ENCODE measurements at places on chromosomes 3 and 15.

- H3K4me3 ChIP-seq = no peak overlapping the region
- no peak overlapping the region for H3K27ac ChIP-seq
- no peak for DNase-seq
- no peaks in the 10 kb centered on the region for H3K4me1 ChIP-seq
- H3K27me3 ChIP-seq = no peaks in the 10 kb centered on the region
Measured at GRCh38 chr15:29621616-29622015, 200.7 kb downstream of the TJP1 start.

DNA sequence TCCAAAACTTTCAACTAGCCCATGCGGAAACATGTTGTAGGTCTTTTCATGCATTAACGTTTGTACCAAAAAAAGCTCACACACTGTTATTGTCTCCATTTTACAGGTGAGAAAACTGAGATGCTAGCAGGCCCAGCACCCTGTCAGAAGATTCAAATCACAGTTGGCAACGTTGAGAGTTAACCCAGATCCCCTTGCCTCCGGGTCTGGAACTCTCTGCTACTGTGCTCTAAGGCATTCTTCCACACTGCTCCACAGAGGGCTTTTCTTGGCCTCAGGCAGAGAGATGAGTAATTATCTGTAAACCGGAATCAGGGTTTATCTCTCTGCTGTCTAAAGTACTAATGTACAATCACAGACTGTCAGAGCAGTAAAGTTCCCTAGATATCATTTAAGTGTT, 186.0 kb upstream of the LPP start:
- peak overlapping the region; percentile 22 for H3K27ac ChIP-seq
- no peaks in the 10 kb centered on the region for H3K4me1 ChIP-seq
- no peak for DNase-seq
- H3K36me3 ChIP-seq = no peaks in the 10 kb centered on the region
- H3K4me3 ChIP-seq = no peak overlapping the region
- H3K27me3 ChIP-seq = no peaks in the 10 kb centered on the region

DNA sequence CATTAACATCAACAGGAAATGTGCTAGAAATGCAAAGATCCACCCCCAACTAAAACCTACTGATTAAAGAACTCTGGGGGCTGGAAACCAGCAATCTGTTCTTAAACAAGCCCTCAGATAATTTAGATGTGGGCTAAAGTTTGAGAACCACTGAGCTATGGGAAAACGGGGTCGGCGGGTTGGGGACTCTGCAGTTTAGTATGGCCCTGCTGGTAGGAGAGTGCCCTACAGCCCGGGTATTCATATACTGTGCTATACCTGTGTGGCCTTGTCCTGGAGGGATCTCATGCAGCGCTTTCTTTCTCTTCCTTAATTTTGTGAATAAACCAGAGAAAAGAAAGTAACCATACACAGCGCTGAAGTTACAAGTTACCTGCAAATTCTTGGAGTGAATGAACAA, 189.7 kb upstream of the GBE1 start:
- no peaks in the 10 kb centered on the region for H3K27me3 ChIP-seq
- H3K4me3 ChIP-seq = no peak overlapping the region
- no peaks in the 10 kb centered on the region for H3K4me1 ChIP-seq
- H3K36me3 ChIP-seq = no peaks in the 10 kb centered on the region
- no peak for DNase-seq

DNA sequence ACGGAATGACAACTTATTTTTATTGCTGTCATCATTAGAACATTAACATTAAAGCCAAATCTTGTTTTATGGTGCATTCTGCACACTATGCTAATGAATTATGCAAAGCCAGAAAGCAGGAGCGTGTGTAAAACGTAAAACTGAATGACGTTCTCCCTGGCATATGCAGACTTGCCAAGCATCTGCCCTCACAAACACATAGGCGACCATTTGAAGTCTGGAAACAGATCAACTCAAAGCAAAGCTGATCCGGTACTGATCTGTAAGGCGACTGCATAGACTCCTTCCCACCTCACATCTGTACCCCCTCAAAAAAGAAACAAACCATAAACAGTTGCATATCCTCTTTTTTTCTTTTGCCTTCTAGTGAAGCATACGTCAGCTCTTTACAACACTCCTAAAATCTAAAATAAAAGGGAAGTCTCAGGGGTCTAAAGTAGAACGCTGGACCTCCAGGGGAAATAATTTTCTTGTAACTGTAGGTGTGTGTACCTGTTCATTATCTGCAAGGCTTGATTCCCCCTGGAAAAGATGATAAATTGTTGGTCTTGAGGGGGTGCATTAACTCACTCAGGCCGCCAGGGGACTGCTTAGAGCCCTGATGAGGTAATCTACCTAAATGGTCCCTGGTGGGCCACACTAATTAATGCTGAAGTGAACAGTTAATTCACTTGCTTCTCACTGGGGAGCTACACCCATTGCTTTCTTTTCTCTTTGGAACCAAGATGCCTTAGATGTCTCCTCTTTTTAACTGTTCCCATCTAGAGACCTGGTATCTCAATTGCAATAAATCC, 231.4 kb downstream of the CDIN1 start:
- no peaks in the 10 kb centered on the region for H3K36me3 ChIP-seq
- no peak overlapping the region for H3K4me3 ChIP-seq
- H3K27ac ChIP-seq = no peak overlapping the region
- DNase-seq = no peak
- H3K27me3 ChIP-seq = no peaks in the 10 kb centered on the region

DNA sequence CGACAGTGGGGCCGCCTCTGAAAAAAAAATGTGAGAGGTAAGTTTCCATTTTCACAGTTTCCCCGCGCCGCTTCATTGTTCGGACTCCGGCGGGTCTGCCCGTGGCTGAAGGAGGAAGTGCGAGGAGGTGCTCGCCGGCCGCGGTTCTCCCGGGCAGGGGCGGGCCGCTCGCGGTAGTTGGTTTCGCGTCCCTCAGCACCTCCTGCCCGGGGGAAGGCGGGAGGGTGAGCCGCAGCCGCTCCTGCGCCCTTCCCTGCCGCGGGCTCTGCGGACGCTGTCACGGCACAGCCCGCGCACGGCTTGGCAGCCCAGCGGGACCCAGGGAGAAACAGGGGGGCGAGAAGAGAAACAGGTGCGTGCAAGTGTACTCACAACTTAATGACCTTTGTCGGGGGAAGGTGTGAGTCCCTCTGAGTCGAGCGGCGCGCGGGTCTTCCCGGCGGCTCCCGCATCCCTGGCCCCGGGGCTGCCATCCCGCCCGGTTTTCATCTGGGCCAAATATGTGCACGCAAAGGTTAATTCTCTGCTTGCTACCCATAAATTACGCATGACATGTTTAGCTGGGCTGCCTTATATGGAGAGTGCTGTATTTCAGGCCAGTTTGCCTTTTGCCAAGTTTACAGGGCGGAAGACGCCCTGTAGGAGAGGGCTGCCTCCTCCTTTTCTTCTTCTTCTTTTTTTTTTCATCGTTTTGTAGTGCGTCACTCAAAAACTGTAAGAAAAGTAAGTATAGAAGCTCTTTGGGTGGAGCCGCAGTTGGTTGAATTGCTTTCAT, 514 bp downstream of the MBNL1 start:
- H3K4me3 ChIP-seq = peak overlapping the region; percentile 93
- peak overlapping the region; percentile 100 for H3K27ac ChIP-seq
- no peaks in the 10 kb centered on the region for H3K27me3 ChIP-seq
- no peaks in the 10 kb centered on the region for H3K36me3 ChIP-seq
- peaks cover 61% of the 10 kb centered on the region for H3K4me1 ChIP-seq

GRCh38 chr3:52402706-52403270, 42.1 kb downstream of the SEMA3G start:
- H3K36me3 ChIP-seq = peaks cover 36% of the 10 kb centered on the region
- peaks cover 20% of the 10 kb centered on the region for H3K4me1 ChIP-seq
- H3K27ac ChIP-seq = no peak overlapping the region
- DNase-seq = no peak
- no peak overlapping the region for H3K4me3 ChIP-seq
- H3K27me3 ChIP-seq = no peaks in the 10 kb centered on the region

GRCh38 chr15:87118435-87118834, 1038.8 kb downstream of the AGBL1 start:
- H3K27ac ChIP-seq = no peak overlapping the region
- no peak for DNase-seq

DNA sequence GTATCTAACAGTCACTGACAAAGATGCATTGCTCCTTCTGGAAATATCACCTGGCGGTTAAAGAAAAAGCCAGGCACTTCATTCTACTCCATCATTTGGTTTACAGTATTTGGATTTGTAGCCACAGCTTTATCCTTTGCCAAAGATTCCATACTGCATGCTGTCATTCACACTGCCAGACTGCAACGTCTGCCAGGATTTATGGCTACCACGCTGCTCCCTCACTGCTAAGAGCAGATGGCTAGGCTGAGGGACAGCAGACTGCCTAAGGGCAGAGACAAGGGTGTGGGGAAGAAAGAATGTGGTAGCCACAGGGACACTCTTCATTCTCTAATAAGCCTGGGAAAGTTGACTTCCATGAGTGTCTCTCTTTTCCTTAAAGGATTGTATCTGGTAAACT, 1047.0 kb downstream of the TUSC7 start:
- H3K27ac ChIP-seq = no peak overlapping the region
- DNase-seq = no peak
- H3K4me1 ChIP-seq = no peaks in the 10 kb centered on the region
- no peaks in the 10 kb centered on the region for H3K36me3 ChIP-seq
- H3K4me3 ChIP-seq = no peak overlapping the region

DNA sequence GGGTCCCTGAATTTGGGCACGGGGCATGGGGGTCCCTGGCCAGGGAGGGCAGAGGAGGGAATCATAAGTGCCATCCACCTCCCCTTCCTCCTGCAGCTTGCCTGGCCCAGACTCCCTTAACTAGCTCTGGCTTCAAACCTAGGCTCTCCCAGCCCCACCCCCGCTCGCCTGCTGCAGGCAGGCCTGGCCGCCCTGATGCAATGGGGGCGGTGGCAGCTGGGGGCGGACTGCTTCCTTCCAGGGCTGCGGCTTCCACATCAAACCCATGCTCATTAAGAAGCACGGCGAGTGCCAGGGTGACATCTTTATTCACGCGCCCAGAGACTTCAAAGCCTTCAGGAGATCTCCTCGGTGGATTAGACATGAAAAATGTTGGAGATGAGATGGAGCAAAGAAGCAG, 123.1 kb downstream of the TPRA1 start:
- H3K27ac ChIP-seq = no peak overlapping the region
- H3K4me3 ChIP-seq = no peak overlapping the region
- no peaks in the 10 kb centered on the region for H3K27me3 ChIP-seq

DNA sequence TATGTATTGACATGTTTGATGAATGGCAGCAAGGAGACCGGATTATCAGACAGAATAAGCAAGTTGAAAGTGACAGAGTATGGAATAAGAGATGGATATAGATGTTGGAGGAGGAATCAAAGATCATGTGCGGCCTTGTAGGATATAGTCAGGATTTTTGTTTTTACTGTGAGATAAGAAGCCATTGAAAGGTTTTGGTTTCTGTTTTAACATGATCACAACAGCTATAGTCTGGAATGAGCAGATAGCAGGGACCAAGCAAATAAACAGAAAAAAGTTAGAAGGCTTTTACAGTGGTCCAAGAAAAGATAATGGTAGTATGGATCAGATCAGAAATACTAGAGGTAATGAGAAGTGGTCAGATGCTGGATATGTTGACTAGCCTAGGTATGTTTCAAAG, 52.6 kb downstream of the SLC12A6 start:
- H3K4me3 ChIP-seq = no peak overlapping the region
- H3K4me1 ChIP-seq = no peaks in the 10 kb centered on the region
- H3K36me3 ChIP-seq = no peaks in the 10 kb centered on the region
- no peak overlapping the region for H3K27ac ChIP-seq

DNA sequence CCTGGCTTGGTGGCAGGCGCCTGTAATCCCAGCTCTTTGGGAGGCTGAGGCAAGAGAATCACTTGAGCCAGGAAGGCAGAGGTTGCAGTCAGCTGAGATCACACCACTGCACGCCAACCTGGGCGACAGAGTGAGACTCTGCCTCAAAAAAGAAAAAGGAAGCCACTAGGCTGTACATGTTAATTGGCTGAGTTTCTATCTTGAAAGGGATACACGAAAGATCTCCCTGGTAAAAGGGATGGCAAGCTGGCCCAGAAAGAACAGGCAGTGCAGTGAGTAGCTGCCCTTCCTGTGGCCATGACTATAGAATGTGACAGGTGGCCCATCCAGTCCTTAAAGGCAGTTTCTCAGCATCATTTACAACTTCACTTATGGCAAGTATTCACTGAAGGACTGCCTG, 12.3 kb downstream of the LRIG1 start:
- H3K27ac ChIP-seq = peak overlapping the region; percentile 2
- H3K27me3 ChIP-seq = no peaks in the 10 kb centered on the region
- H3K4me1 ChIP-seq = no peaks in the 10 kb centered on the region
- no peaks in the 10 kb centered on the region for H3K36me3 ChIP-seq
- no peak for DNase-seq
- H3K4me3 ChIP-seq = no peak overlapping the region

GRCh38 chr3:129940086-129940485, 34.4 kb upstream of the TRH start:
- no peak overlapping the region for H3K27ac ChIP-seq
- H3K27me3 ChIP-seq = no peaks in the 10 kb centered on the region
- H3K4me1 ChIP-seq = no peaks in the 10 kb centered on the region
- H3K4me3 ChIP-seq = no peak overlapping the region
- no peaks in the 10 kb centered on the region for H3K36me3 ChIP-seq

DNA sequence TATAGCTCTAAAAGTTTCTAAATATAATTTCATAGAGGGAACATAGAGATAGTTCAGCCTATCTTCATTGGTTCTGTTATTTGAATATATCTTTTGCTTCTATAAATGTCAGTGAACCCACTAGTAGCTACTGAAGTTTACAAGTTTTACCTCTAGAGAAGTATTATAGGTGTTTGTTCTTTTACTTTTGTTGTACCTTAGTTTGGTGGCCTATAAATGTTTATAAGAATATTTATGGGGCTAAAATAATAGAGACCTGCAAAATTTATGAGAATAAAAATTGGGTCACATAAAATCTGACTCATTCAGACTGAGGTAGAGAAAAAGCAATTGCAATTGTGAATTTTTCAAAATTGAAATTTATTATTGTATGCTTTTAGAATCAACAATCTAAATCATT, 162.6 kb downstream of the SERPINI1 start:
- H3K27ac ChIP-seq = no peak overlapping the region
- no peaks in the 10 kb centered on the region for H3K36me3 ChIP-seq
- no peaks in the 10 kb centered on the region for H3K4me1 ChIP-seq
- DNase-seq = no peak
- H3K4me3 ChIP-seq = no peak overlapping the region
- no peaks in the 10 kb centered on the region for H3K27me3 ChIP-seq

DNA sequence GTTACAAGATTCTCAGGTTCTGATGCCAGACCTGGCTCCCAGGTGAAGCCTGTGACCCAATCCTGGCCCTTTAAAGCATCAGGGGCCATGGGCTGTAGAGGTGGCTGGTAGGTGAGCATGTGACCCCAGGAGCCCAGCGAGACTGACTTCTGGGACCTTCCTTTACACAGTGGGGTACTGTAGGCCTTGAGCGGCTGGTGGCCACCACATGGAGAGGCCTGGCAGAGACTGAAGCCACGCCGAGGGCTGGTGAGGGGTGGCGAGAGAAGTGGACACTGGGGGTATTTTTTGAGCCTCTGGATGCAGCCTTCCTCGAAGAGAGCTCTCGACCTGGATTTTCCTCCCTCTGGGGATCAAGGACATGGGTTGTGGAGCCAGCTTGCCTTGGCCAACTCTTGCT, 71.2 kb upstream of the ITGA11 start:
- H3K27ac ChIP-seq = no peak overlapping the region
- H3K27me3 ChIP-seq = no peaks in the 10 kb centered on the region
- H3K4me1 ChIP-seq = no peaks in the 10 kb centered on the region
- DNase-seq = no peak
- no peak overlapping the region for H3K4me3 ChIP-seq
- no peaks in the 10 kb centered on the region for H3K36me3 ChIP-seq

All from tibial nerve (tissue), 4 donors.